MM.1S (cell line): ENCODE measurements at places on chromosomes 5 and 9.

DNA sequence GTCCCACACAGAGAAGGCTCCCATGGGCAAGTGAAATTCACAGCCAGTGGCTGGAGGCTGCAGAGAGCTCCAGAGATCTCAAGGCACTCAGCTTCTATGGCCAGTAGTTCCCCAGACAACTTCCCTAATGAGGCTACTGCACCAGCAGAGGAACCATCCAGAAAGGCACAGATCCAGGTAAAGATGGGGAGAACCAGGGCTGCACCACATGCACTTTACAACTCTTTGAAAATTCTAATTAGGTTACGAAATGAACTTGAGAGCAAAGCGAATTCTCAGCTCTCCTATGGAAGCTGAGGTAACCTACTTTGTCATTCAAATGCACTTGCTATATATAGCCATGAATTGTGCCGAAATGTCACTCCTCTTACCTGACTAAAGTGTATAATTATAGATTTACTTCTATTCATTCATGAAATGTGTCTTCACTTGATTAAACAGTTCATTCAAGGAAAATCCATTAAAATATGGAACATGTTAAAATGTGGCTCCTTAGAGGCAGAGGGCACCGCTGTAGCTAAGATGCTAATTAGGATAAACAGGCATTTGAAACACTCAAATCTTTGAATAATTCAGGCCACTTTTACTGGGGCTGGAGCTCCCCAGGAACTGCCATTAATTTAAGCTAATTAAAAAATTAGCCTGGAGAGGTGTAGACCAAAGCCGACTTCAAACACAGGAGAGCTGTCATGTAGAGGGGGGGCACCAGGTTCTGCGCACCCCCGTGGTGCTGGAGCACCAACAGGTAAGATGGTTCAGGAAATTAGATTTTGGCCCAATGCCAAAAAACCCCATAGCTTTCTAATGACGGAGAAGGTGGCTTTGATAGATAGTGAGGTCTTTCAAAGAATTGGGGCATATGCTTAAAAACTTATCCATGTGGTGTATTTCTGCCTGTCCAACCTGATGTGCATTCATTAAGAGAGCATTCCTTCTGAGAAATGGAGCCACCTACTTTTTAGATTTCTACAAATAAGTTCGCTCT lies 204.1 kb downstream of the GABBR2 start:
- no peaks in the 10 kb centered on the region for H3K4me1 ChIP-seq
- H3K4me3 ChIP-seq = no peak overlapping the region
- no peak for DNase-seq
- H3K36me3 ChIP-seq = no peaks in the 10 kb centered on the region
- H3K27ac ChIP-seq = no peak overlapping the region

DNA sequence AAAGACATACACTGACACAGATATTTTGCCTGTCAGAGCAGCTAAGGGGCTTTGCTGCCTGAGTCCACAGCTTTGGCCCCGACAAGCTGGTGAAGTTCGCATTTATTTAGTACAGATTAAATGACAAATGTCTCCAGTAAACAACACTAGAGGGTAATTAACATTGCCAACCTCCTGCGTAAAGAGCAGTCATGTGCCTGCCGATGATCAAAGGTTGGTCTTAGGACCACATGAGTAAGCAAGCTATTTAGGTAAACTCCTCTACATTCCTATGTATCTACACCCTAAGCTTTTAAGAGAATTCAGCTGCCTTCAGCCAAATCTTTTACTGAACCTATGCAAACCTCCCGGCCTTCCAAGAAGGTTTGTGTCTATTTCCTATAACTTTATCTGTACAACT lies 73.0 kb upstream of the PJA2 start:
- no peak overlapping the region for H3K4me3 ChIP-seq
- H3K27ac ChIP-seq = no peak overlapping the region
- peaks cover 13% of the 10 kb centered on the region for H3K4me1 ChIP-seq

GRCh38 chr9:19199012-19199411 lies 31.5 kb upstream of the DENND4C start:
- H3K4me3 ChIP-seq = no peak overlapping the region
- H3K27ac ChIP-seq = no peak overlapping the region
- no peaks in the 10 kb centered on the region for H3K4me1 ChIP-seq
- H3K36me3 ChIP-seq = no peaks in the 10 kb centered on the region
- no peaks in the 10 kb centered on the region for H3K27me3 ChIP-seq
- no peak for DNase-seq

DNA sequence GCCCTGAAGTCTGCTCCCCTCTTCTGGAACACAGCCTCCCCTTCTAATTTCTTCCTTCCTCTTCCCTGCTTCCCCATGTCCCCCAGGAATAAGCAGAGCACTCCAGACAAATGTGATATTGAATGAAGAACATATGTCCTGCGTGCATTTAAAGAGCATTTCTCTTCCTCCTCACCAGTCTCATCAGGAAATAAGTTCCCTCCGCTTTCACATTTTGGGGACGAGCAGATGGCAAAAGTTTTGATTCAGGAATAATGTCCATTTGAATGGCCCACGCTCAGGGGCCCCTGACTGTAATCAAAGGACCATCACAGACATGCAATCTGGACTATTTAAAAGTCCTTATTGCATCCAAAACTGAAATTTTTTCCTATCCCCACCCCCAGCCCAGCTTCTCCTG lies 316.1 kb downstream of the CDK5RAP2 start:
- no peak overlapping the region for H3K4me3 ChIP-seq
- H3K4me1 ChIP-seq = no peaks in the 10 kb centered on the region
- DNase-seq = no peak

DNA sequence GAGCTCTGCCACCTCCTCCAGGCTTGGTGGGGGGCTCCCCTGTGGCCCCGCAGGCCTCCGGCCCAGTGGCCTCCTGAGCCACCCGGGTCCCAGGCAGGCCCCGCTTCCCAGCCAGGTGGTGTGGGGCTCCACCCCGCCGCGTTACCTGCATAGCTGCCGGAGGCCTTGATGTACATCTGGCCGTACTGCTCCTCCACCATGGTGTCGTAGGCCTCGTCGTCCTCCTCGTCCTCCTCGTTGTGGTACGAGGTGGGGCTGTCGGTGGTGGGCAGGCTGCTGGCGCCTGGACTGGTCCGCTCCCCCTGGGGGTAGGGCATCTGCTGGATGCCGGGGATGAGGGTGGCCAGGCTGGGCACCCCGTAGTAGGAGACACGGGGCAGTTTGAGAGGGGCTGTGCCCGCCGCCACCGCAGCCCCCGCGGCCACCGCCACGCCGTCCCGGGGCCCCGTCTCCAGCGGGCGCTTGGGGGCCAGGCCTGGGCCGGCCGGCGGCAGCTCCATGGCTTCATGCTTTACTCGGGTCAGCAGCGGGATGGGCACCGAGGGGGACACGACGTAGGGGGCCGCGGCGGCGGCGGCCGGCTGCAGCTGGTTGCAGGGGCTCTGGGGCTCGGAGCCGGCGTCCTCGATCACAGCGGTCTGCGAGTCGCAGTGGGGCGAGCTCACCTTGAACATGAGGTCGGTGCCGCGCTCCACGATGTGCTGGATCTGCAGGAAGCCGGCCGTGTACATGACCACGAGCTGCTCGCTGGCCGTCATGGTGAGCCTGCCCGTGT lies 45.4 kb downstream of the NACC2 start:
- peaks cover 96% of the 10 kb centered on the region for H3K27me3 ChIP-seq
- no peak overlapping the region for H3K27ac ChIP-seq
- H3K4me1 ChIP-seq = no peaks in the 10 kb centered on the region
- no peak for DNase-seq
- no peak overlapping the region for H3K4me3 ChIP-seq
- H3K36me3 ChIP-seq = no peaks in the 10 kb centered on the region

DNA sequence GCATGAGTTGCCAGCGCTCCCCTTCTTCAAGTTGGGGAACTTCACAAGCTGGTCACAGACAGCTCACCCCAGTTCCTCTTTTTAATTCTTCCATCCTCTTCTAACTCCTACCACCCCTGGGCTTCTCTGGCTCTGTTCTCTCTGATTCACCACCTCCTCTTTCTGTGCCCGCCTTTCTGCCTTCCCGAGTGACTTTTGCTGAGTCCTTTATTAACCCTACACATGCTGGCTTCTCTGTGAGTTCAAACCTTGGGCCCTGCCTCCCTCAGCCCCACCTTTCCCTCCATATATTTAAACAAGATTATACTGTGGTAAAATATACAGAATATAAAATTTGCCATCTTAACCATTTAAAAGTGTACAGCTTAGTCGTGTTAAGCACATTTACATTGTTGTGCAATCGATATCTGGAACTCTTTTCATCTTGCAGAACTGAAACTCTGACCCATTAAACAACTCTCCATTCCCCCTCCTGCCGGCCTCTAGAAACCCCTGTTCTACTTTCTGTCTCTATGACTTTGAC lies 32.0 kb downstream of the SLC46A2 start:
- no peaks in the 10 kb centered on the region for H3K36me3 ChIP-seq
- H3K27me3 ChIP-seq = no peaks in the 10 kb centered on the region
- no peak overlapping the region for H3K27ac ChIP-seq

- no peak for DNase-seq
- H3K4me3 ChIP-seq = no peak overlapping the region
- H3K36me3 ChIP-seq = no peaks in the 10 kb centered on the region
- no peaks in the 10 kb centered on the region for H3K27me3 ChIP-seq
- H3K27ac ChIP-seq = no peak overlapping the region
Observed at GRCh38 chr9:93155716-93156474, 21.8 kb upstream of the NINJ1 start.

DNA sequence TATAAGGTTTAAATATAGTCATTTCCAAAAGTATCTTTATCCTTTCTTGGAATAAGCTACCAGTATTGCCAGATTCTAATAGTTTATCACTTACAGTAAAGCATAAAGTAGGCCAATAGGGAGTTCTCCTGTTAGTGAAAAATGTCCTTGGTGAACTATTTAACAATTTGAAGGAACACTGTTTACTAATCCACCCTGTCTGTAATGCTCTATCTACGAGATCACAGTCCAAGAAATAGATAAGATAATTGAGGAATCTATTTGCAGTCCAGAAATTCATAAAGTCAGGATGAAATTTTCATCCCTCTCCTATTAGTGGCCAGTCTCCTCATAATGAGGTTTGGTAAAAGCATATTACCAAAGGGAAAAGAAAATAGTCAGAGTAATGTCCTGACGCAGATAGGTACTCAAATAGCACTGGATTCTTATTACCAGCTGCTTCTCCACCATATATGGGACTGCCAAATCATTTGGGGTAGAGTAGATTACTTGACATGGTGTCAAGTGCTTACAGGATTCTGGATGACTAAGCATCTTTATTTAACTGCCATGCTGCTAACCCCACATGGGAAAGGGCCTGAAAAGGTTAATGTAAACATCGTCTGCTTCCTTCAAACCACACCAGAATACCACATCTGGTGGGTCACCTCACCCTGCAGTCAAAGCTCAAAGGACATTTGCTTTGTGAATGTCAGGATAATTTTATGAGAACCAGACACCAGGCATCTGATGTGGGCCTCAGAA lies 808.1 kb downstream of the EFNA5 start:
- H3K4me3 ChIP-seq = no peak overlapping the region
- no peak overlapping the region for H3K27ac ChIP-seq
- H3K27me3 ChIP-seq = no peaks in the 10 kb centered on the region
- peaks cover 47% of the 10 kb centered on the region for H3K4me1 ChIP-seq

DNA sequence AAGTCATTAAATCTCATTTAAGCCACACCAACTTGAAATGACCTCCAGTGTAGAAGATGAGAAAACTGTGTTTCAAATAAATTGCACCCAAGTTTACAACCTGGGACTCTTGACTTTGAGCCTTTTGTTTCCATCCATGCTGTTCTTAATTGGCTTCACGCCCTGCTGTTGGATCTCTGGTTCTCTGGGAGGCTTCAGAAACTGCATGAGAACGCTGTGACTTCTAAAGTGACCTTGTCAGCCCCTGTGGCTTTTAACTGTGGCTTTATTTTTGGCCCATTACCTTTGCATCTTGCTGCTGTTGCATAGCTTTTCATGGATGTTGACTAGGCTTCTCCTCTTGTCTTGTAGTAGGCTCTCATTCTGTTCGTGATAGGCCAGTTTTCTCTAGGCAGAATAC lies 29.3 kb downstream of the TNFAIP8 start:
- no peak overlapping the region for H3K4me3 ChIP-seq
- no peak overlapping the region for H3K27ac ChIP-seq
- no peak for DNase-seq

GRCh38 chr9:87657190-87657589 lies 68.7 kb upstream of the CTSL start:
- H3K4me3 ChIP-seq = no peak overlapping the region
- no peak for DNase-seq
- no peaks in the 10 kb centered on the region for H3K4me1 ChIP-seq
- no peak overlapping the region for H3K27ac ChIP-seq

- H3K27ac ChIP-seq = peak overlapping the region; percentile 96; the same call in 1 of the 2 replicates
- H3K4me1 ChIP-seq = peaks cover 17% of the 10 kb centered on the region
- H3K27me3 ChIP-seq = no peaks in the 10 kb centered on the region
- no peaks in the 10 kb centered on the region for H3K36me3 ChIP-seq
- H3K4me3 ChIP-seq = peak overlapping the region; percentile 95
Observed at GRCh38 chr5:172187118-172188032, 649 bp downstream of the STK10 start.

- peaks cover 16% of the 10 kb centered on the region for H3K4me1 ChIP-seq
- H3K36me3 ChIP-seq = no peaks in the 10 kb centered on the region
- no peak for DNase-seq
- H3K27ac ChIP-seq = peak overlapping the region; percentile 95; the same call in 1 of the 2 replicates
- H3K27me3 ChIP-seq = no peaks in the 10 kb centered on the region
Observed at GRCh38 chr9:112378328-112379176, 1.4 kb upstream of the HSDL2 start.

DNA sequence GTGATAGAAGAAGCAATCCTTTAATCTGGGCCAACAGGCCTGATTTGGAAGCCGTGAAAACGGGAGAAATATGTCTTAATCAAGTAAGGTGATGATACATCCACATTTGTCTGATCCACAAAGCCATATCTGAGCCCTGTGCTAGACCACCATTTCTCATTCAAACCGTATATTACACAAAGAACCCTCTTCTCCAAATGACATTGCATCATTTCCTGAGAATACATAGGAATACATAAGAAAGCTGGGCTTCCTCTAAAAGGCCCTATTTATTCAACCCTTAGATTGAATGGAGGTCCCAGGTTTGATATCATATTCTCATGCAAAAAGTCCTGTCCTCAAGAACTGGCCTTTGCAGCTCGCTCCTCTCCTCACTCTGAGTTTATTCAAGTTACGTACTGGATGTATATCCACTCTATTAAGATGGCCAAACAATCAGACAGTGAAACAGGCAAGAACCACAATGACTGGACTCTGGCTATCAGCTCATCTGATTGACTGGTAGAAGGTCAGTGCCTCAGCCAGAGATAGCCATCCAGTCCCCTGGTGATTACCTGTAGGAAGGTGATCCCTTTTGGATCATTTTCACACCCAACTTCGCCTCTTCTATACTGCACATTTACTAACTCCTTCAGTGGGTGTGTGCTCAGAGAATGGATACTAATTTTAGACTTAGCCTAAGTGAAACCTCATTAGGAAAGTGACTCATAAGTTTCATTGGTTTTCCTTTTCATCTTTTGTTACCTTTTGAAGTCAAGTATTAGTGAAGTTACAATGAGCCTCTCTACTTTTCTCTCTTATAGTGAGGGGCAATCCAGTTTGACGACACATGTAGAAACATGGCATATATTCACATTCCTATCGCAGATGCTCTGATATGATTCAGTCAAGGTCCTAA lies 167.6 kb upstream of the WWC1 start:
- H3K4me1 ChIP-seq = peaks cover 16% of the 10 kb centered on the region
- H3K4me3 ChIP-seq = no peak overlapping the region
- H3K27me3 ChIP-seq = peaks cover 87% of the 10 kb centered on the region
- no peak overlapping the region for H3K27ac ChIP-seq
- DNase-seq = peak; percentile 64
- no peaks in the 10 kb centered on the region for H3K36me3 ChIP-seq
